NB4 (cell line): ENCODE measurements at places on chromosomes 7 and 10.

- DNase-seq, result no peak
These were observed 52.3 kb downstream of the CCDC71L start for GRCh38 chr7:106608661-106609060.

GRCh38 chr10:44195112-44196007, 189.5 kb downstream of the CXCL12 start:
- peak; percentile 15 for DNase-seq

- no peak for DNase-seq
These were observed 19.8 kb downstream of the YME1L1 start for GRCh38 chr10:27134371-27134770.

DNA sequence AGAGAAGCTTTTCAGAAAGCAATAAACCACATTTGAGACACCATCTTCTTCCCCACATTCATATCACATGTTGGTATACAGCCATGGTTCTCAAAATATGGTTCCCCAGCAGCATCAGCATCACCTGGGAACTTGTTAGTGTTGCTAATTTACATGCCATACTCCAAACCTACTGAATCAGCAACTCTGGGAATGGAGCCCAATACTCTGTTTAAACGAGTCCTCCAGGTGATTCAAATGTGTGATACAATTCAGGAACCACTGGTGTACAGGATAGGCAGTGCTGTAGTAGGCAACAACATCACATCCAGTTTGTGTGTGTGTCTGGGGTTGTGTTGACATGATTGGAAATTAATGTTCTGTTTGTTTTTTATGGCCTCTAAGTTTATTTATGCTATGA, 47.7 kb downstream of the ZNF277 start:
- no peak for DNase-seq

DNA sequence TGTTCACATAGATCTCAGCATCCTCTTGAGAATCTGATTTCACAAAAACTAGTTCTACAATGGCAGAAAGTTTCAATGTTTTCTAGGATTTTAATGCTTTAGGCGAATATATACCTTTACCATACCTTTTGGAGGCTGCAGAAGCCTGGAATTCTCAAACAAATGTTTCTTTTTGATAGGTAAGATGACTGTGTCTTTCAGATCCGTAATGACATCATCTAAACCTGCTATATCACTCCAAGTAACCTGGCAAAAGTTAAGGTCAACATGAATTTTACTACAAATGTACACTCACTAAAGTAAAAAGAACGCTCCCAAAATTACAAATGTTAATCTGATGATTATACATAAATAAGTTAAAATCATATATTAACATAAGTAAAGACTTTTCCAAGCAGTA, 27.8 kb downstream of the ATAD1 start:
- DNase-seq, result no peak

- no peak for DNase-seq
These were observed 516.4 kb downstream of the RPS24 start for GRCh38 chr10:78550090-78550489.

- DNase-seq, result no peak
These were observed 7.8 kb upstream of the TBX20 start for GRCh38 chr7:35261476-35262285.

DNA sequence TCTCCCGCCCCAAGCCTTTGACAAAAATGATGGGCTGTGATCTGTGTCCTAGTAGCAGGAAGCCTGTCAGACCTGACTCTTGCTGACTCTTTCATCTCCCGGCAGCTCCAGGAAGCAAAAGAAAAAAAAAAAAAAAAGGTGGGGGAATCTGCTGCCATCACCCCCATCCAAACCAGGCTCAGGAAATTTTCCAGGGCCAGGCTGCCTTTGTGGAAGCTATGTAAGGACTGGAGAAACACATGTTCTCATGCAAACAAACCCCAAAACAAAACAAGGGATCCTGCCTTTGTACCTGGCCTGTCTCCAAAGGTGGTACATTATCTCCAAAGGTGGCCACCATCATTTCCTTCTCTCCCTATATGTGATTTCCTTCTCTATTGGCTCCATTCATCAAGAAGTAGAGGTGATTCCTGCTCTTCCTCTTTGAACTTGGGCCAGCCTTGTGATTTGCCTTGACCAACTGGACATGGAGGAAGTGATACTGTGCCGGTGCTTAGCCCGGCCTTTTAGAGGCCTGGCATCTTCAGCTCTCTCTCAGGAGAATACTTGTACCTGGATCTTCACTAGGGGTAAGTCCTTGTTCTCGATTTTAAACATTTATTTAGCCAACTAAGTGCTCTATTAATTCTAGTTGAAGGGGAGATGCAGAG, 192.2 kb upstream of the SVIL start:
- DNase-seq, result no peak

DNA sequence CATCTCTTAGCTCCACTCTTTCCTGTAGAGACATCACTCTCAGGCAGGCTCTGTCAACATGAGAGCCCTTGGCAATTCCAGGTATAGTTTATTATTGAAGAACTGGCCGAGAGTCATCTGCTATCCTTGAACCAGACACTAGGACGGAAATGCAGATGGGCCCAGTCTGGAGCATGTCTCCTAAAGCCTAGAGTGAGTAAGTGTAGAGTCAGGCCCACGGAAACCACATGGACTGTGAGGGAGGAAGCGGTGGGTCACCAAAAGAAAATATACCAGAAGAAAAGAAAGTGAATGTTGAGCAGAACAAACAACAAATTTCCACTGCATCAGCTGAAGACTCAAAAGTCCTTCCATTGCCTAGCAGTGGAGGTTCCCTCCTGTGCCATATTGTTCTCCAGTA, 15.7 kb upstream of the RELN start:
- DNase-seq, result peak; percentile 19

- no peak for DNase-seq
These were observed 275.8 kb downstream of the GRID1 start for GRCh38 chr10:86090807-86091206.

GRCh38 chr7:33981671-33982424, 76.5 kb downstream of the BMPER start:
- DNase-seq, result no peak

DNA sequence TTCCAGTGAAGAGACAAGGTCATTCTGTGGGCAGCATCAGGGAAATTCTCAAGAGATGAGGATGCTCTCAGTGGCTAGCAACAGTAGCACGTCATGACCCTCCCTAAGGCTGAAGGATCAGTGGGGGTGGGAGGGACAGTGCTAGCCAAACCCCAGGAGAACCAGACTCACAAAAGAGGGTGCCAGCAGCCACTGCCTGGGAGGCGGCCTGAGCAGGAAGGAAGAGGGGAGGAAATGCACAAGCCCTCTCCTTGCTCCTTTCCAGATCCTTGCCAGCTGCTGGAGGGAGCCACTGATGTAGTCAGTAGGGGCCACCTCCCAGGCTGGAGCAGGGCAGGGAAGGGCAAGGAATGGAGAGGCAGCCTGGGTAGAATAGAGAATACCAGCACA, 302.7 kb downstream of the RPS24 start:
- no peak for DNase-seq

GRCh38 chr10:49395741-49396665, at the start of gene DRGX:
Gene DRGX (minus strand): TSS chr10:49396089. CDS start chr10:49395440, 649 bp downstream.
- DNase-seq, result no peak

DNA sequence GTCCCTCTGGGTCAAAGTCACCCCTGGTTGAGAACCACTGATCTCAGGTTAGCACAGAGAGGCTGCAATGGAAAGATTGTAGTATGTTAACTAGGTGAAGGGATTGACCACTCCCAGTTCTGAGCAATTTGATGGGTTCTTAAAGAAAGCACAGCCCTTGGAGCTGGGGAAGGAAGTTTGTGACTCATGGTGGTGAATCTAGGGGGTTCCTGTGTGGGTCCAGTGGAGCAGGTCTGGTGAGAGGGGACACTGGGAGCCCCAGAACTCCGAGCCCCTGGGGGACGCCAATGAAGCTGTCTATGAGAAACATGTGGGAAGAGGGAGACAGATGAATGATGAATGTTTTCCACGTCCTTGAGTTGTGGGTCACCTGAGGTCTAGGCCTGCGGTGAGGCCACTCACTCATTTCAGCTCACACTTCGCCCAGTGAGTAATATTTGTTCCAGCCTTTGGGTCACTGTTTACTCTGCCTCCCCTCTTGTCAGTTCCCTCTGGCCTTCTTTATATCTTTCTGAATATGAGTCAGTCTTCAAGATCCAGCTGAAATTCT, 341.9 kb downstream of the LRMDA start:
- DNase-seq, result peak; percentile 34

GRCh38 chr7:141320287-141320686, 230.9 kb upstream of the AGK start:
- no peak for DNase-seq

- no peak for DNase-seq
These were observed 355.0 kb downstream of the GLRX3 start for GRCh38 chr10:130491011-130491692.

DNA sequence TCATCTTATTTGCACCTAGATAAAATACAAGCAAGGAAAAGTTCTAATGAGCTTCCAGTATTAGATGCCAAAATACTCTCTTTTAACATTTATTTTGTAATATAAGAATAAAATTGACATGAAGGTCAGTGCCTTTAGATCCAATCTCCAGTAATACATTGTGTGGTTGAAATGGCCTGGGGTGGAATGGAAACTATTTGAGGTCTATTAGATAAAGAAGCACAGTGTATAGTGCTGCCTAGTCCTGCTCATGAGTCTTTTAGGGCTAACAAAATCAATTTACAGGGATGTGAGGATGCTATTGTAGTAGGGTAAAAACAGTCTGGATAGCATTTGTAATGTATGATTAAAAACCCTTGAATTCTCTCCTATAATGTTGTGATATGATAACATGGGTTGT, 84.5 kb upstream of the ETV1 start:
- DNase-seq, result no peak

DNA sequence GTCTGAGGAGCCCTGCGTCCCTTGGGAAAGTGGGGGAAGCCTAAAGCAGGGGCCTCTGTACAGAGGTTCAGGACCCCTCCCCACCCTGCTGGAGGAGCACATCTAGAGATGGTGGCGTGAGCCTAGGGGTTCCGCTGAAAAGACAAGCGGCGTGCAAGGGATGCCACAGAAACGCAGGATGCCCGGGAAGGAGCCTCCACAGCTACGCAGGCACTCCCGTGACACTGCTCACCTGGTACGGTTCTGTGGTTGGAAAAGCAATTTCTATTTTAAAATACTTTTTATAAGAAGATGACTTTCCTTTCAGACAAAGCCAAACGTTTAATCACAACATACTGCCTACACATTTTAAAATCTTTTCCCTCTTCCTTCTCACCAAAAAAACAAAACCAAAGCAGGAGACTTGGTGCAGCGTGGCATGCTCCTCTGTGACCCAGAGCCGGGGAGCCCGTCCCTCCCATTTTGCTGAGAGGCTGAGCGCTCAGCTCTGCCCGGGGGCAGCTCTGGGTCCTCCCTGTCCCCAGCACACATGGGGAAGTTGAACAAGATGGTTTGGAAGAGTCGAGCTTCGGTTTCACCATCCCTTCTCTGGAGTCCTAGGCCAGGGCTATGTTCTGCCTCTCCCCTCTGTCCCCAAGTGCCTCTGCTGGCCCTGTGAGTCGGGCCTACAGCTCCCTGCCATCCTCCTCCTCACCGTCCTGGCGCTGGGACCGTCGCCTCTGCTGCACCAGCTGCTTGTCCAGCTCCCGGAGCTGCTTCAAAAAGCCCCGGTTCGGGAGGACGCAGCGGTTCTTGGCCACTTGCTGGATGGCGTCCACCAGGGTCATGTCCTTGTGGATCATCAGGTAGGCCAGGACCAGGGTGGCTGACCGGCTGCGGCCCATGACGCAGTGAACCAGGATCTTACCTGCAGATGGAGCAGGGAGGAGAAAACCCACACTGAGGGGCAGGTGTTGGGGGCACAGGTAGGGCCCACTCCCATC, 74.0 kb upstream of the SAMD8 start:
- DNase-seq, result no peak

DNA sequence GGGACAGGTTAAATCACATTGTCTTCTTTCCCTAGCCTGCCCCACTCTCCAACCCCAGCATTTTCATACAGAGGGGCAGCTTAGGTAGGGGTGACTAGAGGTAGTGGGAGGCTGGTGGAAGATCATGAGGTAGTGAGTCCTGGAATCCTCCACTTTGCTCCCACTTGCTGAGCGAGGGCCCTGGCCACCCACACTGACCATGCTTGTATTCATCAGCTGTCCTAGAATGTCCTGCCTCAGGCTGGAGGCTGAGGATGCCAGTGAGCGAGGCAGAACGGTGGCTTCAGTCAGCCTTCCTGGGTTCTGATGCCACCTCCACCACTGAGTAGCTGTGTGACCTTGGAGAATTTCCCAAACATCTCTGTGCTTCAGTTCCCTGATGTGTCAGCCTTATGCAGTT, 34.6 kb upstream of the PFKFB3 start:
- DNase-seq, result no peak

DNA sequence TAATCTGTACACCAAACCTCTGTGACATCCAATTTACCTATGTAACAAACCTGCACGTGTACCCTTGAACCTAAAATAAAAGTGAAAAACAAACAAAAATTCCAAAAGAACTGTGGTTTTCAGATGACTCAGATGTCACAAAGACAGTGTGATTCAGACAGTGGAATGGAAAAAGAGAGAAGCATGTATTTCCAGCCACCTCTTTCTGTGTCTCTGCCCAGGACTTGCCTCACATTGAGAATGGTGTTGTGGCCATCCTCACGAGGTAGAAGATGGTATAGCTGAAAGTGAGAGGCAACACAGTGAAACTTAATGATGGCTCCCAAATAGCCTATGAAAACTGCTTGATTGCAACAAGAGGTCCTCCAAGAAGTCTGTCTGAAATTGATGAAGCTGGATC, 78.0 kb downstream of the ARL5B start:
- DNase-seq, result no peak

GRCh38 chr10:22542773-22543172, 171.6 kb downstream of the PIP4K2A start:
- DNase-seq, result no peak

GRCh38 chr7:151744656-151745638, 132.0 kb downstream of the PRKAG2 start:
- peak; percentile 77 for DNase-seq

DNA sequence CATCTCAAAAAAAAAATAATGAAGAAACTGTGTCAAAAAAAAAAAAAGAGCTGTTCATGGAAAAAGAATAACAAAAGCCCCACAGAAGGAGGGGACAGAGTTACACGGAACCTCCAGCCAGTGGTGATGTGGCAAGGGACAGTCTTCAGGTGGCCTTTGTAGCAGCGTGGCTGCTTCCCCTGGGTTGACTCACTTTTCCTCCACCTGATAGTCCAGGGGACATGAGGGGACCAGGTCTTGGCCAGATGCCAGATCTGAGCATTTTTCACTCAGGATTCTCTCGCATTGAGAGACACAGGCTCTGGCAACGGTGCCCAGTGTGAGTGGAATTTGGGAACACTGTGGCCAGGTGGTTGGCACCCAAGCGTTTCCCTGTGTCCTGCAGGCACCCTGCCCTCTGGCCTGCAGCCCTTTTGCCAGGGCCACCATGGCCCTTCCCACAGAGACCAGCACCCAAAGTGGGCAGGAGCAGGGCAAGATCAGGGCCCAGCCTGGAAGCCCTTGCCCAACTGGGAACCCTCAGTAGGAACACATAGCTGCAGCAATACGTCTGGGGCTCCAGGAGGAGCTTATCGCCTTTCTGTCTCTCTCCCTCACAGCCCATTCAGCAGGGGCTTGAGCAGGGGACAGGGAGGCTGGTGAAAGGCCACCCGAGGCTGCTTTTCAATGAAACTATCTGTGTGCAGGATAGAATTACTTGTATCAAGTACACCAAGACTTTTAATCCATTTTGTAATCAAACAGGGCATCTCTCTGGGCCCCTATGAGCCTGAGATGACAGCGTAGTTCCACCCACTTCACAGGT, 159.1 kb downstream of the UBE2H start:
- DNase-seq, result no peak
